ENCODE measurements at places on chromosomes 5 and 9. TPM values are rescaled to one million over a fixed set of nuclear protein-coding genes. Genes with fewer than 3 reads are reported as not detected.

Gene GLRA1
- 0.08 TPM for polyA plus RNA-seq

Gene SPINK7
- polyA plus RNA-seq = not detected

Gene FOXD4L5
- polyA plus RNA-seq = 0.16 TPM

Gene ADRB2
- polyA plus RNA-seq = 0.35 TPM

Gene SLC22A4
- 4.7 TPM for polyA plus RNA-seq

Gene CLIC3
- polyA plus RNA-seq = 0.49 TPM

Gene ENTPD2
- polyA plus RNA-seq = 6.0 TPM

Gene GGTA1
- polyA plus RNA-seq = 6.2 TPM

Gene CKMT2
- polyA plus RNA-seq = 6.5 TPM

Gene OGN
- polyA plus RNA-seq = 72.7 TPM

Gene GRM6
- polyA plus RNA-seq = 0.60 TPM

Gene MARCOL
- polyA plus RNA-seq = 0.08 TPM

Gene PRDM9
- 0.03 TPM for polyA plus RNA-seq

Gene DPYSL3
- polyA plus RNA-seq = 36.2 TPM

Gene EQTN
- polyA plus RNA-seq = 0.35 TPM

Gene GABRA6
- not detected for polyA plus RNA-seq

Gene TUSC1
- 14.6 TPM for polyA plus RNA-seq

Gene TAF1L
- 0.12 TPM for polyA plus RNA-seq

Gene NPDC1
- 19.8 TPM for polyA plus RNA-seq

Gene LCN9
- polyA plus RNA-seq = not detected

Gene PTGDS
- 80.6 TPM for polyA plus RNA-seq

Gene DYNC2I2
- polyA plus RNA-seq = 75.0 TPM

Gene EPB41L4B
- polyA plus RNA-seq = 20.0 TPM

Gene PCDHA5
- polyA plus RNA-seq = 0.24 TPM

Gene HAPLN1
- polyA plus RNA-seq = 9.7 TPM

Gene UCK1
- 40.5 TPM for polyA plus RNA-seq
